ENCODE measurements at places on chromosomes 3 and 15. TPM values are rescaled to one million over a fixed set of nuclear protein-coding genes. Genes with fewer than 3 reads are reported as not detected.

TMEM266 gene
- not detected for total RNA-seq

LCTL gene
- total RNA-seq, result not detected

SLC12A1 gene
- total RNA-seq, result under 0.01 TPM

ASB14 gene
- not detected for total RNA-seq

ADAMTS9 gene
- 80.3 TPM for total RNA-seq

CHRM5 gene
- total RNA-seq, result not detected

TM4SF4 gene
- not detected for total RNA-seq

C3orf80 gene
- total RNA-seq, result not detected

SLC28A2 gene
- total RNA-seq, result not detected

CFAP44 gene
- total RNA-seq, result 0.98 TPM

TMEM212 gene
- total RNA-seq, result not detected

ADAMTS17 gene
- total RNA-seq, result 0.33 TPM

GOLGA6D gene
- not detected for total RNA-seq

CLRN1 gene
- not detected for total RNA-seq

DNA sequence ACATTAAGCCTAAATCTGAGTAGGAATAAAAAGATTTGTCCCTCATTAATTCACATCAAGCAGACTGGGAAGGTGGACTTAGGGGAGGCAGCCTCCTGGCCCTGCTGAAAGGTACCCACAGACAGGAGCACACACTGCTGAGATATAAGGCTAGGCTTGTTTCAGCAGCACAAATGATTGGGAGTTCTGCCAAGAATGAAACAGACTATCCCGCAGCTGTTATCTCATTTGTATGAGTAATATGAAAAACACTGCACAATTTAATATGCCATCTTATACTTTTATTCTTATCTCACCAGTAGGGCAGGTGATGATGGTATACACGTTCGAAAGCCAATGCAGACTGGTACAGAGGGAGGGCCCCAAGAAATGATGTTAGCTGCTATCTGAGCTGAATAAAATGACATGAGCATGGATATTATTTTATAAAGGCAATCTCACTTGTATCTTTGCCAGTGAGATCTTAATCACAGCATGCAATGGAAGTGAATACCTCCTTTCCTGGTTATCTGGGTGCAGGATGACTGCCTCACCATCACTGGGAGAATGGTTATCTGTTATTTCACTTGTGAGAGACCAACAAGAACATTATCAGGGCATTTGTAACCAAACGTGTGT, 258.7 kb upstream of the PPP2R3A start:
- no peak for DNase-seq

DNA sequence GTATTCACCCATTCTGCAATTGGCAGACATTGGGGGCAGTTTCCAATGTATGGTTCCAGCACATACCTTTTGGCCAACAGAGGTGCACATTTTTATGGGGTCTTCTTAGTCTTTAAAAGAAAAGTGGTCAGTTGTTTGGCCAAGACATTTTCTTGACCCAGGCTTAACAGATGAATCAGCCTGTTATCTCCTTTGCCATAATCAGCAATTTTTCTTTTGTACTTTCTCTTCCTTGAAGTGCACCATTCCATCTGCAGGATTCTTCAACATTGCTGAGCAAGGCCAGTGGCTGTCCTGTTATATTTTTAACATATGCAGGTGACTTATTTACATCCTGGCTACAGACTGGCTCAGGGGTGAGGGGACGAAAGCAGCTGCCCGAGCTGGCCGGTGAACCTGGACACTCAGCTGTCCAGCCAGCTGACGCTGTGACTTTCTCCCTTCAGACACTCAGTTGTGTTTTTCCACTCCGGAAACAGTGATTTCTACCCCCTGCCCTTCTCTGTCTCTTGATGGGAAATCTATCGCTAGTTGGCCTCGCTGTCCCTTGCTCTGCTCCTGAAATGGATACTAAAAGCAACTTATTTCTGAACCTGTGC, 96.5 kb upstream of the TNFAIP8L3 start:
- peak; percentile 59 for DNase-seq

- no peak for DNase-seq
These were observed 5.2 kb upstream of the QRICH1 start for GRCh38 chr3:49098910-49099630.

DNA sequence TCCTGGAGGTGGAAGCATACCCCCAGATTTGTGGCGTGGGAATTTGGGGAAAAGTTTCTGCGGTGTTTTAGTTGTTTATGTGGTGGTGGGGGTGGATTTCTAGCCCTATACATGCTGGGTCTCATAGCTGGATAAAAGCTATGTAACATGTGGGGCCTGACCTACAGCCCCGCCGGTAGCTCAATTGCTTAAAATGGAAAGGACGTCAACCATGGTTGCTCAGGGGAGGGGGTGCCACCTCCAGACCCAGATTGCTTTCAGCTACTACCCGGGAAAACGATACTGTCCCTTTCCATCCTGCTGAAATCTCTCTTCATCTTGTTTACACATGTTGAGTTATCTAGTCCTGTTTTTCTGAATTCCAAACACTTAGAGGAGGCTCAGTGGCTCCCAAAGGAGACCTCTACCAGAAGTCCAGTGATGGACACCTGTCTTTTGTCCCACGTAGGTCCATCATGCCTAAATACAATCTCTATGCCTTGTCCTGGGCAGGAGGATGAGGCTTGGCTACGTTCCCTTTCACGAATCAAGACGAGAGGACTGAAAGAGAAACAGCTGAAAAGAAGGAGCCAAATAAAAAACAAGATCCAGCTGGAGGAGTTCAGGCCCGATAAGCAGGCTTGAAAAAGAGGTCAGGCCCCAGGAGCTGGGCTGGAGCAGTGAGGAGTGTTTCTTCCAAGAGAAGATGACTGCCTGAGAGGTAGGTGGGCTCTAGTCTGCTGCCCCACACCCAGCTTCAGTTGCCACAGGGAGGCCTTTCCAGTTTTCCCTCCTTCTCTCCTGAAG, 72.1 kb upstream of the TPRG1 start:
- DNase-seq, result no peak

DNA sequence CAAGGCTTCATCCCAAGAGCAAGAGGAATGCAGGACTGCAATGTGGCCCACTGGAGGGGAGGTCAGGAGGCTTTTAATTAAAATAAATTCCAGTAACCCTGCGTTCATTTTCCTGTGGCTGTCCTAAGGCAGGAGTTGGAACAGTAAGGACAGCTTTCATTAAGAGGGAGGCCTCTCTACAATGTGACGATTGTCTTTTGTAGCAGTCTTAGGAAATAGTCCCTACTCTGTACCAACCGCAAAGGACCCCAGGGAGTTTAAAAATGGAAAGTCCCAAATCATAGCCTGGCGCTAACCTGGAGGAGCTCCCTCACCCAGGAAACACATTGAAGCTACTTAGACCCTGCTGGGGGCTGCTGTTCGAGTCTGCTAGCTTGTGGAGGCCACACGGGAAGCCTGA, 62.8 kb downstream of the SYNM start:
- no peak for DNase-seq

DNA sequence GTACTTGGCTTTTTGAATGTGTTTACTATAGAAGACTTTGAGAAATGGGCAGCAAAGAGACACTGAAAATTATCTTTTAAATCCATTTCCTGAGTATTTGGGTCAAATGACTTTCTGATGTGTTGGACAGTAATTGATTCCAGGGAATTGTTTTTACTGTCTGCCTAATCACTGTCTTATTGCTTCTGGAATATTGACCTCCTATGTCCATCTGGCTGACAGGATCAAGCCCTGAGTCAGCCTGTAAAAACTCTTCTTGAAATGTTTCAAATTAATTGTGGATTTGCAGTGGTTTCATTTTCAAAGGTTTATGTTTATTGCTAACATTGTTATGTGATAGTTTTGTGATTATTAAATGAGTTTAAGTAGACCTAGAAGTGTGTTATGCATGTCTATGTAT, 50.6 kb upstream of the MLF1 start:
- no peak for DNase-seq

GRCh38 chr15:80031841-80032240, 27.6 kb upstream of the ZFAND6 start:
- no peak for DNase-seq

DNA sequence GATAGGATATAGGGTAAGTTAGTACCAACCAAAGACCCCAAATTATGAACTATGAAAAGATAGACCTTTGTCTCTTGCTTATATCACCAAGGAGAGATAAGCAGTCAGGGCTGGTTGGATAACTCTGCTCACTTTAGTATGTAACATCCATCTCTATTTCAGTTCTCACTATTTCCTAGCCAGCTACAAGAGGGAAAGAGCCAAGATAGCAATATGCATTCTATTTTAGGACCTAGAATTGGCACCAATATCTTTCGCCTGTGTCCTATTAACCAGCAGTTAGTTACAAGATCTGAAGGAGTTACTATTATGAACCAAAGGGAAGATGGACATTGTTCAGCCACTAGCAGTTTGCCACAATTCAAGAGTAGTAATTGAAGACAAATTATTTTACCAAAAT, 457.5 kb downstream of the NSUN3 start:
- no peak for DNase-seq

GRCh38 chr3:43465109-43465508, 156.7 kb downstream of the ANO10 start:
- DNase-seq, result peak; percentile 26

GRCh38 chr15:22891426-22892210, 53.2 kb downstream of the NIPA2 start:
- no peak for DNase-seq

GRCh38 chr3:156787001-156787400, 39.2 kb upstream of the LEKR1 start:
- DNase-seq, result no peak

DNA sequence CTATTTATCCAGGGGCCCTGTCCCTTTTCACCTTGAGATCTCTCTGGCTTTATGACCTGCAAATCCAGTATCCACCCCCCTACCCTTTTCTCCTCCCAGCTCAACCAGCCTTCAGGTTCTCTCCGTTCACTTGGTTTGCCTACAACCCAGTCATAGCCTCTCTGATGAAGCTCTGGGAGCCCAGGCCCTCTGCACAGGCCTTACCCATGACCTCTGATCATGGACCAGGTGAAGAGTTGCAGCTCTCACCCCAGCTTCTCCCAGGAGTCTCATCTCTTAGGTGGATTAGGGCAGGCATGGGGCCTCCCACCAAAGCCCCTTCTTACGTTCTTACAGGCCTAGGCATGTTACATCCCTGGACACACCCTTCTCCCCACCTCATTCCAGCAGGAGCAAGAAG, 59.8 kb downstream of the EXOG start:
- DNase-seq, result no peak

DNA sequence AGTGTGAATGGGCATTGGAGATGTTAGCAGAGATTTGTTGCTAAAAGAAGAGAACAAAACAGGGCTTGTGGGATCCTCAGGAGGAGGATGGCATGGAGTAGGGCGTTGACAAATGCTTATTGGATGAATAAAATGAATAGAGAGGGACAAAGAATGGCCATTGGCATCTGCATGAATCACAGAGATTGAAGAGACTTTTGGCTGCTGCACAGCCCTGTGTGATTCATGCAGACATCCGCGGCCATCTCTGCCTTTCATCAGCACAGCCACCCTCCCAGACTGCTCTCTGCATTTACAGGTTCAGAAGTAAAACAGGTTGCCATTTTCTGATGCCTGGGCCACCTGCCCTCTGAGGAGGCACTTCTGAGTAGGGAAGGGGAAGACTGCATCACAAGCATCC, 397.9 kb downstream of the EPHB1 start:
- no peak for DNase-seq

DNA sequence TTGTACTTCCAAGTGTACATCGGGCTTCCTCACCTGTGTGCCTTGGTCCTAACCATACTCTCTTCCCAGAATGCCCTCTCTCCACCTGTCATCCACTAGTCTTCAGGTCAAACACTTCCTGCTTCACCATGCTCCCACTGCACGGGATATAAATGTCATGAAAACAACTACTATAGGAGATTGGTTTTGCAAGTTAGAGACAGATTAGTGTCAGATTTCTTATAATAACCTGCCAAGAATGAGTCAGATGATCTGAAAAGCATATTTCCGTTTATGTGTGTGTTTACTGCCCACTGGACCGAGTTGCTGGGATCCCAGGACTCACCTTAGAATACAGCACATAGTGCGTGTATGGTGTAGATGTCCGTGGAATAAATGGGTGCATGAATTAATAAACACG, 21.4 kb downstream of the PLA1A start:
- peak; percentile 23 for DNase-seq

DNA sequence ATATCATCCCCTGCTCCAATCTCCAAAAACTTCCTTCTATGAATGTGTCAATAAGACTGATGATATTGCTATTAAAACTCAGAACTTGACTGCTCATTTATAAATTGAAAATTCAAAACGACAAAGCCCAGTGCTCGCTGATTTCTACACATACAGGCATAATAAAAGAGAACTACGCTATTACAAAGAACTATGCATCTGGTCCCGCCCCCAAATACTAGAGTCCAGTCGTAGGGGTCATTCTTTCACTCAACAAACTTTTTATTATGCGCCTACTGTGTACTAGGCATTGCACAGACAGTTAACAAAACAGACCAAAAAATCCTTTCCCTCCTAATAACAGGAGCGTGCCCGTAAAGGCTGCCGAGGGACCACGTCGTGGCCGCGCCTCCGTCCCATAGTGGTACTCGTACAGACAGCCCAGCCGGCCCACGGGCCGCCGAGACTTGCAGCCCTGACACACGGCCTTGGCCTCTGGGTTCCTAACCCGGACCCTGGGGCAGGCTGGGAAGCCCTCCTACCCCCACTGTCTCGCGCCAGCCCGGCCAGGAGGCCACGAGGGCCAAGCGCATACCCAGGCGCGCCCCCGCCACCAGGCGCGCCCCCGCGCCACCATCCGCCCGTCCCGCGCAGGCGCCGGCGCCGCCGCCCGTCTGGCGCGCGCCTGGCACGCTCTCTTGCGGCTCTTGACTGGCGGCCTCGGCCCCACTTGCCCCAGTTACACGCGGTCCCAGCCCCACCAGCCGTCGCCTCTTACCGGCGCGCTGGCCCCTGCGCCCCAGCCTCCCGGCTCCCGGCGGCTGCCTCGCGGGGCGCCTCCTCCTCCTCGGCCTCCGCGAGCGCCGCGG, 757 bp downstream of the AVEN start:
- peak; percentile 85 for DNase-seq

- no peak for DNase-seq
These were observed 36.4 kb downstream of the RFTN1 start for GRCh38 chr3:16477056-16477455.

GRCh38 chr3:114453361-114453780, 159.5 kb downstream of the TIGIT start:
- no peak for DNase-seq

- DNase-seq, result no peak
These were observed 178.6 kb downstream of the KCNAB1 start for GRCh38 chr3:156298938-156299337.

GRCh38 chr3:98536456-98537017, 4.8 kb downstream of the GPR15 start:
- DNase-seq, result no peak

GRCh38 chr3:168648321-168648720, 552.6 kb upstream of the GOLIM4 start:
- DNase-seq, result no peak

DNA sequence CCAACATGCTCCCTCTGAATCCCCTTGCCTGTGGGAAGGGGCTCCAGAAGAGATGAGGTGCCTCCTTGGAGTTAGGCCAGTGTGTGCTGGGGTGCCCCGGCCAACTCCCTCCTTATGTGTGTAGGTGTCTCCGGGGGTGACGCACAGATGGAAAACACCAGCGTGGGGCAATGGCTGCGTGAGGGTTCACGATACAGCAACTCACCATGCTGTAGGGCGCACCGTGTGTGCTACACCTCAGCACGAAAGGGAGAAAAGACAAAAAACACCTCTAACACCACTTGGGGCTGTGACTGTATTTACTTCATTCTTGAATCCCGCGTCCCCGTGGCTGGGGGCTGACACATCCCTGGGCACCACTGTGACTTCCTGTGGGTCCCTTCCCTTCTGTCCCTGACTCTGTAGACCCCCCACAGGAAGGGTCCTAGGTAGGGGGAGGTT, 1.6 kb upstream of the CALML4 start:
- DNase-seq, result no peak

GRCh38 chr3:150743508-150743907, 19.5 kb downstream of the SIAH2 start:
- no peak for DNase-seq

Data from dermis blood vessel endothelial cell (primary cell).